ENCODE measurements at places on chromosomes 11 and 22.
A peak's percentile ranks its signal among the peaks of the same experiment; 100 is the strongest.

DNA sequence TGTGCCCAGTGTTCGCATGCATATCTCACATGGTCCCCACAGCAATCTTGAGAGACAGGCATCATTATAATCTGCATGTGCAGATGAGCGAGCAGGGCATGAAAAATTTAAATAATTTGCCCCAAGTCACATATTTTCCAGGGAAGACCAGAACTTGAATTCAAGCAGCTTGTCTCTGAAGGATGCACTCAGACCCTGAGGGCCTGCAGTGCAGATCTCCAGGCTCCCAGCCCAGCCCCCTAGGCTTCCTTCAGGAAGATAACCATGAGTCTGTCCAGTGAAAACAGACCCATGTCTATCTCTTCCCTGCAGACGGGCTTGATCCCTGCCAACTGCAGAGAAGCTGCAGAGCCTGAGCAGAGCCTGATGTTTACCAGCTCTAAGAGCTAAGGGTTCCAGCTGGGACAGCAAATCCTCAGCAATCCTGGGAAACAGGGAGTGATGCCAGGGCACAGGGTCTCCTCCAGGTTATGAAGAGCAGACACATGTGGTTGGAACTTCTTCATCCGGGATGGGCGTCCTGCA, 55.1 kb downstream of the NAV2 start:
- no peak for DNase-seq

- DNase-seq: no peak
Observed at GRCh38 chr22:38313384-38313955, 3.8 kb downstream of the CSNK1E start.

DNA sequence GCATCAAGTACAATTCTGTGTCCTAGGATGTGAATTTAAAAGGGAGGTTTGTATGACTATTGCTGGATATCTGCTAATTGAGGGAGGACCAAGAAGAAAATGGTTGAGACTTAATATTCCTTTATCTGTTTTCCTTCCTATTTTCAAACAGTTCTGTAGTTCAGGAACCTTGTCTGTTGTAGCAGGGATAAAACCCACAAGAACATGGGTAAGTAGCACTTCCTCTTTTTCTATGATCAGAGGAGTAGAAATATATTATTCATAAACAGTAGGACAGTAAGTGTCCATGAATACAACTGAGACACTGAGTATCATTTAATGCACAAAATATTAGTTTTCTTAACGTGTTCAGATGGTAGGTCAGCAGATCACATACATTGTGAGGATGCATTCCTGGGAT, 7.6 kb downstream of the MS4A3 start:
- DNase-seq: no peak

GRCh38 chr11:113875234-113876073, at the start of gene USP28:
Gene USP28, minus strand, starts transcription at chr11:113875572. Its CDS starts 71 bp downstream, at chr11:113875501.
- peak; percentile 49 for DNase-seq

DNA sequence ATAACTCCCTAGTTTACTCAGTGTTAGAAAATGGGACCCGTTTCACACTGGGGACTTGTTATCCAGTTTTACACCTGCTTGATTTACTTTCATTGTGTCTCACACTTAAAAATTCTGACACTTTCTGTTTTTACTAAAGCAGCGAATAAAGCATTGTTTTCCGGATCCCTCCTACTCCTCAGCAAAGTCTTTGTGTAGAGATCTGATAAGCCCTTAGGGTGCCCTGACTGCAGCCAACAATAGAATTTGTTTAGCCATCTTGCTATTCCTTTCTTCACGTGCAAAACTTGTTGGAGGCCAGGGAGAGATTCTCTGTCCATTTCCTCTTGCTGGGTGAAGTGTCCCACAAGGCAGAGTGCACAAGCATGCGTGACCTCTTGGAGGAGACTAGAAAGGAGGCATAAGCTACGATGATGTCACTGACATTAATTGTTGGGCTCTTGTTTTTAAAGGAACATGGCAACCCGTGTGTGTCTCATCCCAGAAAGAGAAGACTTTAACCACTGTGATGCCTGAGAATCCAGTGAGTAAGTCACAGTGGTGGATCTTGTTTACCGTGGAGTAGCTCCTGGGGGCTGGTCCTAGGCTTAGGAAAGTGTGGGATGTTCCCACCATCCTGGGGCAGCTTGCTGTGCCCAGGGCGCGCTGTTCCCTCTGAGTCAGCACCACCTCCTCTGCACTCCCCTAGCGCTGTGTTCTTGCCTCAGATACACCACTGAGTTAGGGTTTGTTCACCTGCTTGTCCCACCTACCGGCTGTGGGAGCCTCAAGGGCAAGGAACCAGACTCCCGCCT, 27.7 kb downstream of the MICAL2 start:
- DNase-seq: no peak

DNA sequence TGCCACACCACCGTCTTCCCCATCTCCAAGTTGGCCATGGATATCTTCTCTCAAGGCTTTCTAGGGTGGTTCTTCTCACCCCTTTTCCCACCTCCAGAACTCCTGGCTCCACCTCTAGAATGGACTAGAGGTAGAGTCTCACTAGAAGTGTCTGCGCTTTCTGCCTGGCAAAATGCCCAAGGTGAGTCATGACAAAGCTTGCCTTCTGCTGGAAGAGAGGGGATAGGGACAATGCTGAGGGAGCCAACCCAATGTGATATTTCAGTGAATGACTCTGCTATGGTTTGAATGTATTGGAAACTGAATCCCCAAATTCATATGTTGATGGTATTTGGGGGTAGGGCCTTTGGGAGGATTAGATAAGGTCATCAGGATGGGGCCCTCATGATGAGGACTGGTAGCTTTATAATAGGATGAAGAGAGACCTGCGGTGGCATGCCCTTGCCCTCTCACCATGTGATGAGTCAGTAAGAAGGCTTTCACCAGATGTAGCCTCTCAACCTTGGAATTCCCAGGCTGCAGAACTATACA, 4.1 kb upstream of the CD82 start:
- no peak for DNase-seq

- no peak for DNase-seq
Observed at GRCh38 chr11:31045335-31045734, 324.2 kb downstream of the DCDC1 start.

- no peak for DNase-seq
Observed at GRCh38 chr11:82046778-82047177, 686.9 kb downstream of the FAM181B start.

GRCh38 chr22:22789922-22790845, 97.4 kb upstream of the IGLL5 start:
- no peak for DNase-seq

- no peak for DNase-seq
Observed at GRCh38 chr11:115706626-115707135, 202.5 kb upstream of the CADM1 start.

DNA sequence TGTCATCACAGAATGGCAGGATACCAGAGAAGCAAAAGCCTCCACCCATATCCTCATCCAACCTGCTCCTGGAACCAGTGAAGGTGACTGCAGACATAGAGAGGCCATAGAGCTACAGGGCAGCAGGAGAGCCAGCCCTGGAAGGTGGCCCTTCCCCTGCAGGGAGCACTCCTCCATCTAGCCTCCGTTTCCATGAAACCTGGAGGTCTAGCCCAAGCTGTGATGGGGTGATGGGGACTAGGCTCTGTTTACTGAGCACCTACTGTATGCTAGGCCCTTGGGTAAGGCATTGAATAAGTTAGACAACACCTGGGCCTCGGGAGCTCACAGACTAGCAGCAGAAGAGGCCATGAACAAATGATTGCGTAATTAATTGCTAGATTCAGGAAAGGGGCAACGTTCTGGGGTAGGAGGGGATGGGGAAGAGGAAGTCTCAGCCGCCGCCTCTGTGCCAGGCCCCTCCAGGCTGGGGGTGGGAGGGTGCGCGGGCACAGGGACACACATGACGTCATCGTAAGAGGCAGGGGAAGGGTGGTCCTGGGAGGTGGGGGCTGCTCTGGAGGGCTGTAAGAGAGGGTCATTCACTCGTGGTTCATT, 784 bp upstream of the SYNGR1 start:
- DNase-seq: no peak

- DNase-seq: no peak
Observed at GRCh38 chr11:112620621-112621394, 340.4 kb upstream of the NCAM1 start.

DNA sequence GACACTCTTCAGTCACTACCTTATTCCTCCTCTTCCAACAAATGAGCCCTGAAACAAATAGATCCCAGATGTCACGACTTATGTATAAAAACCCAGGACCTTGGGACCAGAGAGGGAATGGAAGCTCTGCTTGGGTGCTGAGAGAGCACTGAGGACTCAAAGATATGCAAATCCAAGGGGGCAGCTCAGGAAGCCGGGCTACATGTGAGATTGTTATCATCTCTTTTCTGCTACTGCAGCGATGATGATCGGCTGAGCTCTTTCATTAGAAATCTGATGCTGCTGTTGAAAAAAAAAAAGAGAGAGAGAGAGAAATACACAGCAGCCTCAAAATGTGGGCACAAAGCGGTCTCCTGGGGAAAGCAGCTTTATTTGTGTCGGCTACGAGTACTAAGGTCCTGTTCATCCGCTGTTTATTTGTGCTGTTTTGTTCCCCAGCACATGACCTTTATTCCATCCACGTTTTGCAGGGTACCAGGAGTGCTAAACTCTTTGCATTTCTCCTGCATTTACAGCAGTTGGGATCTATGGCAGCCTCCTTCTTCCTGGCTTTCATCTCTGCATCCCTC, 120.2 kb downstream of the TRIM29 start:
- no peak for DNase-seq

GRCh38 chr11:65932558-65932919, 12.7 kb upstream of the TSGA10IP start:
- DNase-seq: no peak

DNA sequence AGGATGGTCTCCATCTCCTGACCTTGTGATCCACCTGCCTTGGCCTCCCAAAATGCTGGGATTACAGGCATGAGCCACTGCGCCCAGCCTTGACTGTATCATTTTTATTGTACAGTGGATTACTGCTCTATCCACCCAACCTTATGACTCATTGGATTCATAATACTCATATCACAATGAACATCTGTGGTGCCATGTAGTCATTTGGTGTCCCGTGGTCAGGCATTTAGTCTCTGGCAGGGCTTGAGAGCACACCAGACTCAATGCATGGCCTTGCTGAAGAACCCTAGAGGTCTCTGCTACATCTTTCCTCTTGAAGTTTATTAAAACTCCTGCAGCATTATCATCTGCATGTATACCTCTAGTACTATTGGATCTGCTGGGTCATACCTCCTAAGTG, 98.0 kb upstream of the LDLRAD3 start:
- DNase-seq: no peak

GRCh38 chr11:57224537-57224936, 12.5 kb downstream of the APLNR start:
- DNase-seq: no peak

GRCh38 chr11:98036810-98037209, 983.9 kb upstream of the CNTN5 start:
- DNase-seq: no peak

DNA sequence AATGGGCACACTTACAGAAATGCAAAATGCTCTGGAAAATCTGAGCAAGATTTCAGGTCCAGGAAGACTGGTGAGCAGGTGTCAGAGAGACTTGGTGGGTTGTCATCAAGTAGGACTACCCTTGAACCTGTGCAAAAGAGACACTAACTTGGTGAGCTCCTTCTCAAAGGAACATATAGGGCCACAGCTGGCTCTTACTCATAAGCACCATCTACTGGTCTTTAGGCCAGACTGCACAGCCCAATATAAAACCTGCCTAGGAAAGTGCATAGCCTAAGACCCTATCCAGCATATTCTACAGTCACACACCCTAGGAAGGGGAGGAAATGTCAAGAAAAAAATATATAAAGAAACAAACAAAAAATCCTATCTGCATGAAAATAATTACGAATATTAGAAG, 18.2 kb upstream of the OR10W1 start:
- no peak for DNase-seq

GRCh38 chr11:127640561-127641451, 640.2 kb upstream of the KIRREL3 start:
- no peak for DNase-seq

DNA sequence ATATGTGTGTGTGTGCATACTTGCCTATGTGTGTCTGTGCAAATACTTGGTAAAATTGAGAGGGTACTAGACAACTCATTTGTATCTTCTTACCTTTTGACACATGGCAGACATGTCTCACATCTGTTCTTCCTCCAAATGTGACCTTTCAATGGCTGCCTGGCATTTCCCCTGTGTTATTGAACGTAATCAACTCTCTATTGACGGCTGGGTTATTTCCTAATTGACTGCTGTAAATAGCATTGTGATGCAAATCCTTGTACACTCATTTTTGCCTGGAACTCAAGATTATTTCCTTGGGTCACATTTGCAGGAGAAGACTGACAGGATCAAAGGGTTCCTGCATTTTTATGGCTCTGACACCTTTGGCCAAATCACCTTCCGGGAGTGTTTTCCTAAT, 37.4 kb downstream of the KCNQ1 start:
- no peak for DNase-seq

DNA sequence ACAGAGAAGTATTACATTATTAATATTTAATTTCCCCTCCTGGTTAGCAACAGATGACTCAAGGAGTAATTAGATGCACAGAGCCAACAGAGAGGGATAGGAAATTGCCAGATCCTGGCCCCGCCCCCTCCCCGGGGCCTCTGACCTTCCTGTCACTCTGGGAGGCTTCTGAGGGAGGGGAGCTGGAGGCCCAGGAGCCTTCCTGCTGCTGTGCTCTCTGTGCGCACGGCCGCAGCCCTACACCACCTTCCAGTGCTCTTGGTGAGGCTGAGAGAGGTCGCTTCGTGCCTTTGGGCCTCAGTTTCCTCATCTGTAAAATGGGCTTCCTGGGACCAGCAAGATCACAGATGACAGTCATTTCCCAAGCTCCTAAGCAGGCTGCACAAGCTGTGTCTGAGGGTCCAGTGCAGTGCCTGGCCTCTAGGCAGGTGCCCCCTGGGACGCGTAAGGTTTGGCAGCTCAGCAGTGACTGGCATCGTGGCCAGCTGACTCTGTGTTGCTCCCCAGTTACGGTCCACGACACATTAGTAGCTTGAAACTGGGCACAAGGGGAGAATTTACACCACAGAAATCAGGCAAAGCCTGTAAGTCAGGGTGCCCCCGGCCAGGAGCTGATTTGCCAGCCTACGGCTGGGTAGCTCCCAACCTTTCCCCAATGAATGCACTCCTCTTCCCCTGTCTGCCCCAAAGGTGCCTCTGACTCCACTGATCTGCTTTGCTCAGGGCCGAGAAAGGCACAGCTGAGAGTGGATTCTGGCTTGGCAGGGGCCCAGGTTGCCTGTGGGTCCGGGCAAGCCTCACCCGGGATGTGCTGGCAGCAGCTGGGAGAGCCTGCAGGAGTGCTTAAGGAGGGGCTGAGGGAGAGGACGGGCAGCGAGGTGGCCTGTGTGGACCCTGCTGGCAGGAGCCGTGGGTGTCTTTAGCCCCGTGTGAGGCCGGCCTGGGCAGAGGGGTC, 2.3 kb downstream of the ADORA2A start:
- DNase-seq: no peak

GRCh38 chr11:11636671-11637070, 14.9 kb upstream of the GALNT18 start:
- no peak for DNase-seq

DNA sequence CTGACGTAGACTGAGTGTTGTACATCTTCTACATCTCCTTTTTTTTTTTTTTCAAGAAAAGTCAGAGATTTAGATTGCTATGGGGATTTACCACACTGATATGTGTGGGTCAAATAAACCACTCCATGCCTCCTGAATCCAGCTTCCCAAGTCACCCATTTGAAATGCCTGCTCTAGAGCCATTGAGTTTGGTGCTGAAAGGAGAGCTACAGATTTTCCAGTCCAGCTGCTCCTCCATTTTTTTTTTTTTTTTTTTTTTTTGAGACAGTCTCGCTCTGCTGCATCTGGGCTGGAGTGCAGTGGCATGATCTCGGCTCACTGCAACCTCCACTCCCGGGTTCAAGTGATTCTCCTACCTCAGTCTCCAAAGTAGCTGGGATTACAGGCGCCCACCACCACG, 115.2 kb upstream of the TIMP3 start:
- DNase-seq: no peak

GRCh38 chr22:39560127-39560526, 10.4 kb upstream of the CACNA1I start:
- DNase-seq: no peak
